ENCODE measurements at places on chromosomes 5 and 9.

DNA sequence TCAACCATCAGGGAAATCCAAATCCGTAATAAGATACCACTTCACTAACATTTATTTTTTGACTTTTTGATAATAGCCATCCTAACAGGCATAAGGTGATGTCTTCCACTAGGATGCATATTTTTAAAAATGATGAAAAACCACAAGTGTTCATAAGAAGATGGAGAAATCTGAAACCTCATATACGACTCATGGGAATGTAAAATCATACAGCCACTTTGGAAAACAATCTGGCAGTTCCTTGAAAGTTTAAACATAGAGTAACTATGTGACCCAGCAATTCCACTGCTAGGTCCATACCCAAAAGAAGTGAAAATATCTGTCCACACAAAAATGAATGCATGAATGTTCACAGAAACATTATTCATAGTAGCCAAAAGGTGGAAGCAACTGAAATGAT is 431.0 kb downstream of the ENC1 start:
- no peak for DNase-seq

- DNase-seq, result no peak
These were observed 337.8 kb downstream of the DEPDC1B start for GRCh38 chr5:60362158-60362557.

- DNase-seq, result no peak
These were observed 33.8 kb upstream of the TXNDC8 start for GRCh38 chr9:110371411-110372007.

GRCh38 chr5:68662804-68663307 is 431.0 kb upstream of the SLC30A5 start:
- no peak for DNase-seq

DNA sequence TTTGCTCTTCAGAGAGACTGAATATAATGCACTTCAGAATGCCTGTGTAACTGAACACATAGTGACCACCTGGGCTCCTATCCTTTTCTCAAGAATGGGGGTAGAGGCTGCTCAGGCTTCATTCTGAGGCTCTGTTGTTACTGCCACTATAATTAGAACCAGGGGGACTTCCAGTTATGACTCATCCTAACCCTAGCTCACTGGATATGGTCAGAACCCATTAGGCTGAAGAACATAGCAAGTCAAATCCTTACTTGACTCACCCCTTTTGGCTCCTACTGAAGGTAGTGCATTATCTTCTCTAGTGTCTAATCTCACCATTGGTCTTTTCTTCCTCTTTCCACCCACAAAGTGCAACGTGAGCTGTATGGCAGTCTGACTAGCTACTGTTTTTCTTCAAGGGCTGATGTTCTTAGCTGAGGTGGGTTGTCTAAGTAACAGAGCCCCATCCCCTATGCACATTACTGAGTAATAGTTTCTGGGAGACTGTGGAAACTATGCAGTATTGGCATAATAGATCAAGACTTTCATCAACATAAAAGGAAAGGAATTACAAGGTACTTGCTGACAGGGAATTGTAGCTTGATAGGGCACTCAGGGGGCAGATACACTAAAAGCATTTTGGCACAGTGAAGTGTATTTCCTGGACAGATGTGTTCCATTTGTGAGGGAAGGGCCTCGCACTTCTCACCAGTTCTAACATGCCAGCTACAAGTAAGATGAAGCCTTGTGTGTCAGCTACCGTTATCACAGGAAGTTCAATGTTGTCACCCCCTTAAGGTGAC is 431.0 kb upstream of the MEF2C start:
- peak; percentile 32 for DNase-seq

- peak; percentile 43 for DNase-seq
These were observed 925 bp downstream of the ABHD17B start for GRCh38 chr9:71909887-71910649.

- DNase-seq, result no peak
These were observed 15.6 kb upstream of the COL5A1 start for GRCh38 chr9:134626069-134626423.

DNA sequence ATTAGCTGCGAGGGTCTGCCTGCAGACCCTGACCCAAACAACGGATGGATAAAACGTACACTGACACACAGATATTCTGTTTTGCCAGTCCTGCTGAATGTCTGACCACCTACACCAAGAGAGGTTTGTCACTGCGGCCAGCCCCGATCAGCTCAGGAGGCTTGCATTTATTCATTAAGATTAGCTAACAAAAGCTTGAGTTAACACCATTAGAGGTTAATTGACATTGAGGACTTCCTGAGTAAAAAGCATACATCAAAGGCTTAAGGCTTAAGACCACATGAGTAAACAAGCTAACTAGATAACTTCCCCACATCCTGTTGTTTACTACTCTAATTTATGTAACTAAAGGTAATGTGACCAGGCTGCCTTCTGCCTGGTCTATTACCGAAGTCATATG is 198.1 kb upstream of the TRPC7 start:
- no peak for DNase-seq

- DNase-seq, result no peak
These were observed 1.9 kb upstream of the UBE2QL1 start for GRCh38 chr5:6446626-6447309.

DNA sequence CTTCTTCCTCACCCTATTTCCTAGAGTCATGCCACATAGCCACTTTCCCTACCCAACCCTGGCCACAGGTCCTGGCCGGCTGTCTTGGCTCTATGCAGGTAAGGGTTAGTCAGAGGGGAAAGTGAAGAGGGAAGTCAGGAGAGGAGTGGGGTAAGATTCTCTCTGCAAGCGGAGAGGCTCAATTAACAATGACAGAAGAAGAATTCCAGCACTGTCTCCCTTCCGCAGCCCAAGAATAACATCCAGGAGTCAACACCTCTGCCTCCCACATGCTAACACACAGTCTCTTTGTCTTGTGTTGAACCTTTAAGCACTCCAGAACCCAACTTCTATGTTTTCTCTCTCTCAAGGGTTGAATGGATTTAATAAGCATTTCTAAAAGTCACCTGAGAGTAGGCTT is 235.1 kb upstream of the ANKRD55 start:
- DNase-seq, result no peak

DNA sequence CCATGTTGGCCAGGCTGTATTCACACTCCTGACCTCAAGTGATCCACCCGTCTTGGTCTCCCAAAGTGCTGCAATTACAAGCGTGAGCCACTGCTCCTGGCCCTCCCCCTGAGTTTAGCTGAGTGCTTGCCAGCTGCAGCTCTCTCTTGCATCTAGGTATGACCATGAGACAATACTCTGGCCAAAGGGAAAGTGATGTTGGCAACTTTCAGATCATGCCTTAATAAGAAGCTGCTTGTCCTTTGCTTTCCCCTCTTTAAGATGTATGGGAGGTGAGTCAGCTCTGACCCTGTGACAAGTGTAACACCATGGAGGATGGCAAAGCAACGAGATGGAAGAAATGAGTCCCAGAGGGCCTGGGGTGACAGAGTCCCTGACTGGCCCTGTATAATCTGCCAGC is 18.7 kb upstream of the DCAF12 start:
- DNase-seq, result no peak

Measured in AG08396 (cell line).